ENCODE measurements at places on chromosomes 3 and 15. TPM values are rescaled to one million over a fixed set of nuclear protein-coding genes. Genes with fewer than 3 reads are reported as not detected.

GRCh38 chr3:20352546-20353179, 166.7 kb upstream of the SGO1 start:
- H3K4me1 ChIP-seq: no peaks in the 10 kb centered on the region
- no peak for DNase-seq
- no peak overlapping the region for H3K27ac ChIP-seq

- peaks cover 48% of the 10 kb centered on the region for H3K4me1 ChIP-seq
- peak; percentile 82 for DNase-seq
- peak overlapping the region; percentile 98 for H3K27ac ChIP-seq
- H3K4me3 ChIP-seq: peak overlapping the region; percentile 78
Observed at GRCh38 chr3:42012935-42013690, 51.2 kb upstream of the ULK4 start.

DNA sequence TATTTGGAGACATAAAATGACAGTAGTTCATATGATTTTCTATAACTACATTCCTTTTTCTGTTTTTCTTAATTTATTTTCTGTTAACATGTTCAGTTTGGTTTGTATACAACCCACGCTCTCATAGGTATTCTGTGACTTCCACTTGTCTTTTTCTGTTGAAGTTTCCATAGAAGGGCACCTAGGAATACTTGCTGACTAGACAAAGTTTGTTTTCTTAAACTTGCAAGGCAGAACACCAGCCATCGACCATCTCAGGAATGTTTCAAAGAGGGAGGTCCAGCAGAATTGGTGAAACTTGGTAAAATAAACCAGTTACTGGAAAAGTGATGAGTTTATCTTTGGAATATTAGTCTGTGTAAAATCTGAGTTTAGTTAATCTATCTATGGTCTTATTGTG, 403.2 kb upstream of the CADM2 start:
- no peaks in the 10 kb centered on the region for H3K36me3 ChIP-seq
- H3K4me1 ChIP-seq: no peaks in the 10 kb centered on the region
- no peak overlapping the region for H3K27ac ChIP-seq
- H3K4me3 ChIP-seq: no peak overlapping the region
- DNase-seq: no peak

DNA sequence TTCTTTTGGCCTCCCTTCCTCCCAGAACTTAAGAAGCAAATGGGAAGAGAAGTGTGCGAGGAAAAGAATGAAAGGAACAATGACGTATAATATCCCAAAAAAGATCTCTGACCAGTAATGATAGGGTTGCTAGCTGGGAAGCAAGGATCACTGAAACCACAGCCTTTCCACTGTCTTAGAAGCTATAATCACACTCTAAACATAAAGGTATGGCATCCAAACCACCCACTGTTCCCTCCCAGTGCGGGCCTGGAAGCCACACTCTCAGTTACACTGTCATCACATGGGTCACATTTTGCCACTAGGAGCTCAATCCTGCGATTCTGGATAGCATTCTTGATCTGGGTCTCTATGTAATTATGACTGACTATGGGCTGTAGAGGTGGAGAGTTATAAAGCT, 131.6 kb upstream of the HACD2 start:
- no peaks in the 10 kb centered on the region for H3K27me3 ChIP-seq
- no peak for DNase-seq
- peaks cover 35% of the 10 kb centered on the region for H3K4me1 ChIP-seq
- no peak overlapping the region for H3K4me3 ChIP-seq

The PRRT3 gene
- total RNA-seq: 5.4 TPM

GRCh38 chr3:31159331-31160039, 265.0 kb upstream of the GADL1 start:
- H3K36me3 ChIP-seq: no peaks in the 10 kb centered on the region
- H3K27ac ChIP-seq: no peak overlapping the region
- no peaks in the 10 kb centered on the region for H3K27me3 ChIP-seq
- H3K4me3 ChIP-seq: no peak overlapping the region
- DNase-seq: no peak

DNA sequence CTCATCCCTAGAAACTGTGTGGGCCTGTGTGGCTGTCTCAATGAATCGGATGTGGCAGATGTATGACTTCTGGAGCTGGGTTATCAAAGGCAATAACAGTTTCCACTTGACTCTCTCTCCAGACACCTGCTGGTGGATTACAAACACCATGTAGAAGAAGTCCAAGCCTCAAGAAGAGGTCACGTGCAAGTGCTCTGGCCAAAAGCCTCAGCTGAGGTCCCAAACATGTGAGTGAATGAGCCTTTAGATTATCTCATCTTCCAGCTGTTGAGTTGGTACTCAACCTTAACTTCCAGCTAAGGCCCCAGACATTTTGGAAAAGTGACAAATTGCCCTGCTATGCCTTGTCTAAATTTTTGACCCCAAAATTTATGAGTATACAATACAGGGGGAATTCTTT, 42.7 kb upstream of the IL12A start:
- H3K4me3 ChIP-seq: no peak overlapping the region
- H3K27ac ChIP-seq: no peak overlapping the region
- no peaks in the 10 kb centered on the region for H3K27me3 ChIP-seq
- DNase-seq: no peak

DNA sequence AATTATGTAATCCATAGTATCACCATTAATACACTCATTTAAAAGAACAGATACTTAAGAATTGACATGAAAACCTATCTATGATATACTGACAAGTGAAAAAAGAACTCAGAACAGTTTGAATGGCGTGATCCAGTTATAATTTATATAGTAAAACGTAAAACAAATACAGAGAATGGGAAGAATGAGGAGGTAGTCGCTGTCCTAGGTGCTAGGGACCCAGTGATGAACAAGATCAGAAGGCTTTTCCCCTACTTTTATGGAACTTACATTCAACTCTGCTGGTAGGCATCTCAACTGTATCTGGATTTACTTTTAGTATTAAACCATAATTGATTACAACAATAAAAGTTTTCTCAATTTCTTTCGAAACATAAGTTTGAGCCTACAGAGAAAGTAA, 31.8 kb downstream of the GSK3B start:
- H3K4me1 ChIP-seq: no peaks in the 10 kb centered on the region
- no peaks in the 10 kb centered on the region for H3K27me3 ChIP-seq

GRCh38 chr15:100595964-100596363, 6.0 kb downstream of the LINS1 start:
- no peak for DNase-seq
- peaks cover 4% of the 10 kb centered on the region for H3K4me1 ChIP-seq
- H3K27me3 ChIP-seq: no peaks in the 10 kb centered on the region
- no peaks in the 10 kb centered on the region for H3K36me3 ChIP-seq

The KLHL40 gene
- total RNA-seq: not detected

The GABRR3 gene
- total RNA-seq: not detected

- peak overlapping the region; percentile 86 for H3K27ac ChIP-seq
- peak overlapping the region; percentile 89 for H3K4me3 ChIP-seq
- H3K36me3 ChIP-seq: no peaks in the 10 kb centered on the region
- no peak for DNase-seq
Observed at GRCh38 chr15:60593170-60593478, 114.2 kb upstream of the ICE2 start.

GRCh38 chr3:192054881-192055280, 593.9 kb downstream of the PYDC2 start:
- no peak overlapping the region for H3K4me3 ChIP-seq
- H3K36me3 ChIP-seq: no peaks in the 10 kb centered on the region
- no peak overlapping the region for H3K27ac ChIP-seq
- H3K4me1 ChIP-seq: no peaks in the 10 kb centered on the region

The IGSF11 gene
- total RNA-seq: 9.5 TPM

DNA sequence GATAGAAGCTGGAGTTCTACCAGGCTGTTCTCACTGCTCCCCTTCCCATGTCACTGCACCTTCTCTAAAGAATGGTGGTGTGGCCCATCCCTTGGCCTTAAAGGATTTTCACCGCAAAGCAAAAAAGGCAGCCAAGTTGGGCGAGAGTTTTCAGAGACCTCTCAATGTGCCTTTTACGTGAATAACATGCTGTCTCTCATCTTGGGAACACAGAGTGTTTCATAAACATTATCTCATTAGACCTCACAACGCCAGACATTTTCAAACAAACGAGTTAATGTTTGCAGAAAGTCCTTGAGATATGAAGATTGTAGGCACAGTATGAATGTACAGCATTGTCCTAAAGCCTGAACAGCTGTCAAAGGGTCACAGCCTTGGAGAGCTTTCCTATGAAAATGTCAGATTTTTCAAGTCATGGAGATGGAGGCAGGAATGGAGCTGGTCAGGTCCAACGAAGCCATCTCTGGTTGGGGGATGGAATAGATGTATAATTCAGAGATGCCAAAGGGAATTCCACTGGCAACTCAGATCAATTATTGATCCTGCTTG, 21.3 kb downstream of the TM4SF1 start:
- no peaks in the 10 kb centered on the region for H3K36me3 ChIP-seq
- peaks cover 27% of the 10 kb centered on the region for H3K4me1 ChIP-seq
- peak overlapping the region; percentile 70 for H3K27ac ChIP-seq
- no peak for DNase-seq
- H3K27me3 ChIP-seq: no peaks in the 10 kb centered on the region

- H3K27ac ChIP-seq: no peak overlapping the region
- H3K4me3 ChIP-seq: no peak overlapping the region
- no peaks in the 10 kb centered on the region for H3K27me3 ChIP-seq
- no peak for DNase-seq
Observed at GRCh38 chr3:189883113-189883753, 237.5 kb downstream of the P3H2 start.

- no peaks in the 10 kb centered on the region for H3K27me3 ChIP-seq
- no peaks in the 10 kb centered on the region for H3K36me3 ChIP-seq
- H3K4me3 ChIP-seq: no peak overlapping the region
- H3K4me1 ChIP-seq: no peaks in the 10 kb centered on the region
Observed at GRCh38 chr3:86051058-86051457, 939.9 kb downstream of the VGLL3 start.

The TMEM108 gene
- not detected for total RNA-seq

The MESP2 gene
- total RNA-seq: not detected

GRCh38 chr15:31343831-31344230, 17.2 kb downstream of the KLF13 start:
- H3K27ac ChIP-seq: peak overlapping the region; percentile 62
- H3K4me1 ChIP-seq: peaks cover 100% of the 10 kb centered on the region
- H3K36me3 ChIP-seq: peaks cover 10% of the 10 kb centered on the region
- no peaks in the 10 kb centered on the region for H3K27me3 ChIP-seq

DNA sequence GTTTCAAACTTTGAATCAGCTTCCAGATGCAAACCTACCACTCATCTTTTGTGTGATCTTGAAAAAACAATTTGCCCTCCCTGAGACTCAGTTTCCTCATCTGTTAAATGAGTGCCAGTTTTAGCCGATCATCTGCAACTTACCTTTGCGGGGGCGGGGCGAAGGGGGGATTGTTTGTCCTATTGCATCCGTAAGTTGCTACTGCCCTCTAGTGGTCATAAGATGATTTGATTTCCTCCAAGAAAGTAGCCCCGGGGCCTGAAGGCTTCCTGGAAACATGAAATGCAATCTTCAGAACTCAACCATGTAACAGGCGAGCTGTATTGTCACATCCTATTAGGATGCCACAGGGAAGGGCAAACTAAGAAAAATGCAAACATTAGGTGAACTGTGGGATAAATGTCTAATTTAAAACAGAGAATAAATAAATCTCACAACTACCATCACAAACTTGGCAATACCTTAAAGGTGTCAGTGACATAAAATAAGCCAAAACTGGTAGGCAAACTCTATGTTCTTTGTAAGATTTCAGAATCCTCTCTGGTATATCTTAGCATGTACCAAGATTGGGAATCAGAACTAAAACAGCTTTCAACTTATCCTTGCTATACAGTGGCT, 63.5 kb upstream of the CLDN18 start:
- H3K36me3 ChIP-seq: no peaks in the 10 kb centered on the region
- no peaks in the 10 kb centered on the region for H3K4me1 ChIP-seq
- no peak overlapping the region for H3K27ac ChIP-seq
- no peaks in the 10 kb centered on the region for H3K27me3 ChIP-seq

DNA sequence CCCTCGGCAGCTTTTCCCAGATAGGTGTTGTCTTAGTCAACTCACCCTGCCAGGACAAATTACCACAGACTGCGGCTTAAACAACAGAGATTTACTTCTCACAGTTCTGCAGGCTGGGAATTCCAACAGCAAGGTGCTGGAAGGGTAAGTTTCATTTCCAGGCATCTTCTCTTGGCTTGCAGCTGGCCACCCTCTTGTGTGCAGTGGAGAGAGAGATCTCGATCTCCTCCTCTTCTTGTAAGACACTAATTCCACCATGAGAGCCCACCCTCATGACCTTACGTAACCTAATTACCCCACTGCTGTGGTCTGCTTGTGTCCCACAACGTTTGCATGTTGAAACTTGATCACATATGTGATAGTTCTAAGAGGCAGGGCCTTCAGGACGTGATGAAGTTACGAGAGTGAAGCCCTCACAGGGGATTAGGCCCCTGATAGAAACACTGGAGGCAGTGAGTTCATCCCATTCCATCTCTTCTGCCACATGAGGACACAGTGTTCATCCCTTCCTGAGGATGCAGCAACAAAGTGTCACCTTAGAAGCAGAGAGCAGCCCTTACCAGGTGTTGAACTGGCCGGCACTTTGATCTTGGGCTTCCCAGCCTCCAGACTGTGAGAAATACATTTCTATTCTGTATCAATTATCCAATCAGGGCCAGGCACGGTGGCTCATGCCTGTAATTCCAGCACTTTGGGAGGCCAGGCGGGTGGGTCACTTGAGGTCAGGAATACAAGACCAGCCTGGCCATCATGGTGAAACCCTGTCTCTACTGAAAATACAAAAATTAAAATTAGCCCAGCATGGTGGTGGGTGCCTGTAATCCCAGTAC, 247.7 kb downstream of the PLCL2 start:
- H3K36me3 ChIP-seq: no peaks in the 10 kb centered on the region
- DNase-seq: no peak
- no peak overlapping the region for H3K27ac ChIP-seq
- no peaks in the 10 kb centered on the region for H3K27me3 ChIP-seq
- H3K4me3 ChIP-seq: no peak overlapping the region
- H3K4me1 ChIP-seq: no peaks in the 10 kb centered on the region

DNA sequence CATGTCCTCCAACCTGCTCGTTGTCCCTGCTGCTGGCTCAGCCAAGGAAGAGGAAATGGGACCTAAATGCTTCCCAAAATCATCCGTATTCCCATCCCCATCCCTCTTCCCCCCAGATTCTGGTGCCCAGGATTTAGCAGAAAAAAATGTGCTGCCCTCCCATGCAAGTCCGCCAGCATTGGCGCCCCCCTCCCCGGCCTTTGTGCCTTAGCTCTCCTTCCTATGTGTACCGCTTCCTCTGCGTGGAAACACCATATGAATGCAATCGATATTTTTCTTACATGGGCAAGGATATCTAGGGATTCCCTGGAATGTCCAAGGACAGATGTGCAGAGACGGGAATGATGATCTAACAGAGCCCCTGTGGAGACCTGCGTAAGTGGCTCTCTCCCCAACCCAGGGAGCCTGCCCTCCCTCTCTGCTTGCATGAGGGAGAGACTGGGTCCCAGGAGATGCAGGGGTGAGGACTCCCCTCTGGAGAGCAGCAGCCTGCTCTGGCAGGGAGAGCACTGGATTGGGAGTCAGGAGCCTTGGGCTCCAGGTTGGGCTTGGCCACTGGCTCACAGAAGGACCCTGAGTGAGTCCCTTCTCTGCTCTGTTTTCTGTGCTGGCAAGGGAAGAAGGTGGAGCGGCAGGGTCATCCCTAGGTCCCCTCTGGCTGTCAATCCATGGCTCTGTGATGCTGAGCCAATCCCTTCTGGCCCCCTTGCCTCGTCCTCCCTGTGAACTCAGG, 227.2 kb downstream of the XXYLT1 start:
- no peaks in the 10 kb centered on the region for H3K27me3 ChIP-seq
- H3K4me1 ChIP-seq: no peaks in the 10 kb centered on the region
- H3K4me3 ChIP-seq: no peak overlapping the region
- DNase-seq: no peak

GRCh38 chr3:15367059-15367458, 34.7 kb upstream of the SH3BP5 start:
- no peak overlapping the region for H3K27ac ChIP-seq
- H3K27me3 ChIP-seq: peaks cover 4% of the 10 kb centered on the region
- DNase-seq: no peak
- no peak overlapping the region for H3K4me3 ChIP-seq
- H3K36me3 ChIP-seq: no peaks in the 10 kb centered on the region
- no peaks in the 10 kb centered on the region for H3K4me1 ChIP-seq

Data from stomach (tissue), 19 donors.